HuH-7 (cell line): ENCODE measurements at places on chromosomes 4 and X.

DNA sequence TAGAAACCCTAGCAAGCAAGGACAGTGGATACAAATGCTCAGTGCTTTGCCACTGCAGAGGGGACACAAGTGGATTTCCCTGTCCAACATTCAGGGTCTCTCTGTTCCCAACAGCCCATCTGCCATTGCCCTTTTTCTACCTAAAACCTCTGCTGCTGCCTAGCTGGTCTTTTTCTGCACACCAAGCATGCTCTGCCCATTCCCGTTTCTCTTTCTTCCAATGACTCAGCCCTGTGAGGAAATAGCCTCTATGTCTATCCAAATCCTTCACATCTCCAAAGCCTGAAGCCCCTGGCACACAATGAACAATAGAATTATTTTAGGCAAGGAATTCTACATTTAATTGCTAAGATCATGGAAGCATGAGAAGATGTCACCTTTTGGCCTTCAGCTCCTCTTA lies 5.7 kb upstream of the AMELX start:
- no peak for DNase-seq

- no peak for DNase-seq
These were observed 61.3 kb downstream of the UBE2NL start for GRCh38 chrX:143945171-143945570.

DNA sequence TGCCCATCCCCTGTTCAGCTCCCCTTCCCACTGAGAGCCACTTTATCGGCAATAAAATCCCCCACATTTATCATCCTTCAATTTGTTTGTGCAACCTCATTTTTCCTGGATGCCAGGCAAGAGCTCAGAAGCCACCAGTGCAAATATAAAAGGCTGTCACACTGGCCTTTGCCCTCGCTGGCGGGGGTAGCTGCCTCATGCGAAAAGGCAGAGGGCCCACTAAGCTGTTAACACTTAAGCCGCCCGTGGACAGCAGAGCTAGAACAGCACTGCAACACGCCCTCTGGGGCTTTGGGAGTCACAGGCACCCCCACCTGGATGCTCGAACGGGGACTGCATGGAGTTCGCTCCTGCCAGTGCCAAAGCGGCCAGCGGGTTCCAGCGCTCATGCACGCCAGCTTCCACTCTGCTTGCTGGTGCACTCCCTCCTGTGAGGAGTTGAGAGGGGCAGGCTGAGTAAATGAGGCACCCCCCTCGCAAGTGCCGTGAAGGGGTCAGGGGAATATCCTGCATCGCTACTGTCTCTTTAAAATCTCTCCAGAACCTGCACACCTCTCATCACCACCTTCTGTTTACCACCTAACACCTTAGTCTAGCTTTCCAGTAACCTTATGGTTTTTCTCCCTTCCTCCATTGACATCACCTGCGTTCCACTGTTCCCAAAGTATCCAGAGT lies 99.5 kb downstream of the SORBS2 start:
- DNase-seq, result no peak

DNA sequence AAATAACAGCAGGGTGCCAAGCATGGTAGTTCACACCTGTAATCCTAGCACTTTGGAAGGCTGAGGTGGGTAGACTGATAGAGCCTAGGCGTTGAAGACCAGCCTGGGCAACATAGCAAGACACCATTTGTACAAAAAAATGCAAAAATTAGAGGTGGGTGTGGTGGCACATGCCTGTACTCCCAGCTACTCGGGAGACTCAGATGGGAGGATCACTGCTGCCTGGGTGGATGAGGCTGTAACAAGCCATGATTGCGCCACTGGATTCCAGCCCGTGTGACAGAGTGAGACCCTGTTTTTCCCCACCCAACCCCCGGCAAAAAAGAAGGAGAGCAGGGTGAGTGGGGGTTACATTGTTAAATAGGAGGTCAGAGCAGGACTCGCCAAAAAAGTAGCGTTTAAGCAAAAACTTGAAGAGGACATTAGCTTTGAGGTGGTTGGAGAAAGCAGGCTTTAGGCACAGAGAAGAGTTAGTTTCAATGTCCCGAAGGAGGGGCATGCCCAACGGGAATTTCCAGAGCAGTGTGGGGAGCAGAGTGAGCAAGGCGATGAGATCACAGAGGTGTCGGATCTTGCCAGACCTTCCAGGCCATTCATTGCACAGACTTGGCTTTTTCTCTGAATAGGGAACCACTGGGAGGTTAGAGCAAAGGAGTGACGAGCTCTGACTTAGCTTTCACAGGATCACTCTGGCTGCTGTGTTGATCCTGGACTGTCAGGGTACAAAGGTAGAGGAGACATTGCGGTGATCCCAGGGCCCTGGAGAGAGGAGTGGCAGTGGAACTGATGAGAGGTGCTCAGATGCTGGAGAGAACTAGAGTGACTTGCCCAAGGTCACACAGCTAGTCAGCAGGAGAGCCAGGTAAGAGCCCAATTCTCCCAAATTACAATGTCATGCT lies 70.6 kb downstream of the TRAPPC11 start:
- no peak for DNase-seq

- DNase-seq, result no peak
These were observed 81.7 kb upstream of the GIMD1 start for GRCh38 chr4:106450249-106450648.

DNA sequence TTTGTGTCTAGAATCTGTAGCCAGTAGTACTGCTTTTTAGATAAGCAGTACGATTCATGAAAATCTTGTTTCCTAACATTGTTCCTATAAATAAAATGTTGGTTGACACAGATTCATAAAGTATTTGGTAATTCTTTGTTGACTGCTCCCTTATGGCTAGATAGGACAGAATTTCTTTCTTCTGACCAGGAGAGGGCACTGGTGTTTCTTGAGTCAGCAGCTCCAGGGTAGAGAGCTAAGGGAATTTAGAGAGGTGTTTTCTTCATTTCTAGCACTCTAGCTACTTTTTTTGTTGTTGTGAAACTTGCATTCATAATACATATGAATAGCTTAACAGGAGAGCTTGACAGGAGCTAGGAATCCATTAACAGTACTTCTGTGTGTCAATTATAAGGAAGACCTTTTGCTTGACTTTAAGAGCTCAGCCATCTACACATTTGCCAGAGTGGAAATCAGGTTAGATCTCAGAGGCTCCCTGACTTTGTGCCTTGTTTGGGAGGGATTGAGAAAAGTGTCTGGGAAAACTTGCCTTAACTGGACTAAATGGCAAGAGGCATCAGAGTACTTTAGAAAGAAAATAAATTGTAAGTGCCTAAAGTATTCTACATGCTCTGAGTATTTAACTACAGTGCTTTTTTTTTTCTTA lies 756.1 kb downstream of the SH3BGRL start:
- DNase-seq, result no peak

DNA sequence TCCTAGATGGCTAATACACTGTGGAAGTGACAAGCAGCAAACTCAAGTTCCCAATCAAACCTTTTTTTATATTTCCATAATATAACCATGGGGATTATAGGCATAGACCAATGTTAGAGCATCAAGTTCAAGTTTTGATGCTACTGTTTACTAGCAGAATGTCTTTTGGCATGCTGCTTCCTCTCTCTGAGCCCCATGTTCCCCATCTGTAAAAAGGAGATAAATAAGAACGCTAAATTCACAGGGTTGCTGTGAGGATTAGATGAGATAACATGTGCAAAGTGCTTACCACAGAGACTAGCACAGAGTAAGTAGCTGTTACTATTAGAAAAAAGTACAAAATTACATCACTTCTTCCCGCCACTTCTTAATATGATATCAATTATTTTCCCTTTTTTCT lies 18.0 kb downstream of the MBNL3 start:
- DNase-seq, result no peak

- DNase-seq, result no peak
These were observed 1.4 kb downstream of the RWDD4 start for GRCh38 chr4:183657564-183657963.

- no peak for DNase-seq
These were observed 180.3 kb upstream of the DKK2 start for GRCh38 chr4:107216379-107216778.

GRCh38 chr4:173827707-173828106 lies 297.7 kb upstream of the HAND2 start:
- no peak for DNase-seq

DNA sequence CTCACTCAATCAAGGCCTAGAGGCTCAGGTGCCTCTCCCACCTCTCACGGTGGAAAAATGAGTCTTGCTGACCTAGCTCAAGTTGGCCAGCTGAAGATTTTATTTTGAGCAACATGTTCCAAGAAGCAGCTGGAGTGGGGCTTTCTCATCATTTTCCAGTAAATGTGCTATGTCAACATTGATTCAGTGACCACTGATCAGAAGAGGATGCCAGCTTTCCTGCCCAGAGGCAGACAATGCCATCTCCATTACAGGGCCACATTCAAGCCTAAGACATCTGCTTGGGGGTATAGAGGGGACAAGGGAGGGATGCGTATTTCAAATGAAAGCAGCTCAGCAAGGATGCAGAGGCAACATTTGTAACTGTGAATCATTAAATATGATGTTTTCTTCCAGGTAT lies 3.0 kb downstream of the MEPE start:
- no peak for DNase-seq

DNA sequence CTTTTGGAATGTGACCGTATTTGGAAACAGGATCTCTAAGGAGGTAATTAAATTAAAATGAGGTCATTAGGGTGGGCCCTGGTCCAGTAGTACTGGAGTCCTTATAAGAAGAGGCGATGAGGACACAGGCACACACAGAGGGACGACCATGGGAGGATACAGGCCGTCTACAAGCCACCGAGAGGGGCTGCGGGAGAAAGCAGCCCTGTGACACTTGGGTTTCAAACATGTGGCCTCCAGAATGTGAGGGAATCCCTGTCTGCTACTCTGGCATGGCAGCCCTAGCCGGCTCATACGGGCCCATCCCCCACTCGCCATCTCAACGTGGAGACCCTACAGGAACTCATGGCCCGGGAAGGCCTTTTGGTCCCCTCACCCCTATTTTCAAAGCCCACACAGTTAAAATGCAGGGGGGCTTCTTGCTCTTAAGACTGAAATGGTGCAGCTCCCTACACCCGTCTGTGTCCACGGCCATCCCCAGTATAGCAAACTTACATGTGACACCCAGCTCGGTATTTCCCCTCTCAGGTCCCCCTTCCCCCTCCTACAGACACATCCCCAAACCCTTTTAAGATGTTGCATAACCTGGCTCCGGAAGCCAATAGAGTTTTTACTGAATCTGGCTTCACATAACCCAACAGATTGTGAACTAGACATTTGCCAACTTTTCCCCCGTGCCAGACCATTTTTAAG lies 124.1 kb upstream of the TBL1X start:
- no peak for DNase-seq
